Left cardiac atrium (tissue), 4 donors: ENCODE measurements at places on chromosomes 6 and 20. TPM values are rescaled to one million over a fixed set of nuclear protein-coding genes. Genes with fewer than 3 reads are reported as not detected.

GRCh38 chr20:35617397-35618262, 2.0 kb downstream of the SPAG4 start:
- peak; percentile 71 for DNase-seq

- no peak for DNase-seq
These were observed 64.0 kb upstream of the RNF146 start for GRCh38 chr6:127202676-127203075.

GRCh38 chr6:119148098-119148824, 69.8 kb upstream of the FAM184A start:
- DNase-seq: no peak

DNA sequence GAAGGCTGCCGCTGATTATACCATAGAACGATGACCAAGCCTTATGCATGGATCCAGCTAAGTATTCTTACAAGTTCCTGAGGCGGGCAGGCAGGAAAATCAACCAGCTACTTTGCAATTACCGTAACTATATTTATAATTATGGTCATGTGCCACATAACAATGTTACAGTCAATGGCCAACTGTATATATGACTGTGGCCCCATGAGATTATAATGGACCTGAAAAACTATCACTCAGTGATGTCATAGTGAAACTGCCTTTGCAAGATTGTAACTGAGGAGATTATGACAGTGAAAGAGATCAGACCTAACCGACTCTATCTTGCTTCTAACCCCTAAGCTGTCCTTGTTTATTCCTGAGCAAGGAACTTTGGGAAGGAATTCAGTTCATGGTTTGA, 33.1 kb upstream of the FAM135A start:
- no peak for DNase-seq

DNA sequence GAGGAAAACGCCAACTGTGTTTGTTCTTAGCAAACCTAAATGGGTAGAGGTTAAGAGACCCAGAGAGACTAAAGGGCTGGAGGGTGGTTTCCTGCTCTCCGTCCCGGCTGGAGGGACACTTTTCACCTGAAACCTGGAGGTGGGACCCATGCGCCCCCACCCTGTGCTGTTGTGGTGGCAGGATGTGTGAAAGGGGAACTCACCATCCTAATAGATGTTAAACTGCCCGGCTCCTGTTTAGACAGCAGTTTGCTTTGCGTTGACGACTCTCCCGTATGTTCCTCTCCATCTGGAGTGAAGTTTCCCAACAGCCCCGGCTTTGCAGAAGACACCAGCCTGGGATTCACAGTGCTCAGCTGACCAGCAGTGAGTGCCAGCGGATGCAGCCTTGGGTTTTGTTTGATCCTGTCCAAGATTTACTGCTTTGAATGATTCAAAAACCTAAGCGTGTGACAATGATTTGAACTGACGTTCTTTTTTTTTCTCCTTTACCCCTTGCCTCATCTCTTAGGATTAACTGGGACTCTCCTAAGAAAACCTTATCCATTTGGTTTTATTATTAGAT, 66.0 kb downstream of the CDH4 start:
- DNase-seq: no peak

GRCh38 chr20:13331536-13331935, 110.5 kb downstream of the ISM1 start:
- DNase-seq: no peak

GRCh38 chr20:9119776-9120175, 50.9 kb downstream of the PLCB4 start:
- DNase-seq: peak; percentile 48

DNA sequence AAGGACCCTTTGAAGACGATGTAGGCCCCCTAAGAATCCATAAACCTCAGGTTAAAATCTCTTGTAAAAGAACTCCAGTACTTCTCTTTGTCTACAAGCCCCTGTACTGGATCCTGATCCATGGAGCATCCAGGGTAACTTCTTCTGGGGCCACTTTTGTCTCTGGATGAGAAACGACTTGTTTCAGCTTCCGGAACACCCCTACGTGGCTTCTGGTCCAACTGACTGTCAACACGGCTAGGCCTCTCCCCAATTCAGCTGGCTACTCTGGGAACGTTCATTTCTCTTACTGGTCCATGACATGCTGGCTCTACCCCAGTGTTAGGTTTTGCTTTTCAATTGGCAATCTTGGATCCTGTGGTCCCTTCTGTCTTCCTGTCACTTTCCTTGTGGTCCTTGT, 198.0 kb downstream of the BACH2 start:
- DNase-seq: peak; percentile 38

- DNase-seq: no peak
These were observed 53.8 kb downstream of the NCOA6 start for GRCh38 chr20:34771680-34772081.

DNA sequence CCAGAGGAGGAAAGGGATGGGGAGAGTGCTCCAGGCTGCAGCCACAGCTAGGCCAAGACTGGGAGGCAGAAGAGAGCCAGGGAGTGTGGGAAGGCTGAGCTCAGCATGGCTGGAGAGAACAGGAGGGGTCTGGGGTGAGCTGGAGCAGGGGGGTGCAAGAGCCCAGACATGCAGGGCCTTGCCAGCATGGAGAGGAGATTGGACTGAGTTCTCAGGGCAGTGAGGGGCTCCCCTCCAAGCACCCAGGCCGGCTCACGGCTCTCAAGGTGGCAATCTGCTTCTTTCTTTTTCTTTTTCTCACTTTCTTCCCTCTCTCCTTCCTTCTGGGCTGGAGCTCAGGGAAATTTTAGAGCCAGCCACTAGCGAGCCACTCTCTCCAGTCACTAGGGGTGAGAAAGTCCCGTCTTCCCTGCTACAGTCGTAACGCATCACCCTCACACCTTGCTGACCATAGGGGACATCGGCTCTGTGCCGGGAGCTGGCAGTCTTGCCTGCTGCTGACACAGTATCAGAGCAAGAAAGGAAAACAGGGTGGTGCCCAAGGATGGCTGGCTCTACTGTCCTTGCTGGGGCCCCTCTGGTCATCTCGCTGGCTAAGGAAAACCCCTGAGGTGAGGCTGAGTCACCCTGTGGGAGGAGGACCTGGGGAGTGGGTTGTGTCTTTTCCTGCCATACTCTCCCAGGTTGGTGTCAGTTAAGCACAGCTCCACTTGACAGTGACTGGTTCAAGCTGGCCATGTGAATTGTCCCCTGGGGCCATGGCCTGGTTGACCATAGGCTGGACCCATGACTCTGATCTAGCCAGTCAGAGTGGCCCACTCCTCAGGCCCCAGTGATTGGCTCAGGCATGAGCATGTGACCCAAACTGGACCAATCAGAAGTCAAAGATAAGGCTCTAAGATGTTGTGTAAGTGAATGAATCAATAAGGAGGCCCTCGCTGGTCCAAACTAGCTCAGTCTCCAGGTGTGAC, 135.1 kb upstream of the PMEPA1 start:
- no peak for DNase-seq

GRCh38 chr6:33838983-33839382, 35.2 kb upstream of the MLN start:
- no peak for DNase-seq

DNA sequence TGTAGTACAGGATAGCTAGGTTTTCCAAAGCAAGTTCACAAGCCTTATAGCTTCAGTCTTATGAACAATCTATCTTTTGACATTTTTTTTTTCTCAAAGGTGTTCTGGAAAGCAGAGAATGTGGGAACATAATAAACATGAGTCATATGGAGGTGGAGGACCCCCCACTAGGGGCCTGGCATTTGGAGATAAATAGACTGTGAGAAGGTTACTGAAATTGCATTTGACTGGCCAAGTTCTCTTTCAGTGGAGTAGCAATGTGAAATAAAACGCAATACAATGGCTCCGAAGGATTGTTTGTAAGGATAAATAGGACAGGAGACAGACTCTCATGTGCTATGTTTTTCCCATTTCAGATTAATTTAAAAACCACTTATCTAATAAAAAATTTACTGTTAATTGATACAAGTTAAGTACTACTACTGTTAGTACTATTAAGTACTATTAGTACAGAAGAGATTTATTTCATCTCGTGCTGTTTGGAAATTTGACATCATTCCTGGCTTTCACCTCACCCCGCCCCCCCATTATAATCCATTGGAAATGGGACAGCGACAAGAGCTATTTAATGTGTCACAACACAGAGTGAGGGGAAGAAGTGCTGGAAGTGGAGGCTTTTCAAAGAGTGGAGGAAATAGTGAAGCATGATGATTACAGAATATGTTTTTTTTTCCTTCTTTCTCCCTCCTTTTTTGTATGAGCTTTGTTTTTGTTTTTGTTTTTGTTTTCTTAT, 122.6 kb upstream of the ID4 start:
- DNase-seq: no peak

GRCh38 chr20:39607141-39607540, 645.0 kb downstream of the DHX35 start:
- no peak for DNase-seq

DNA sequence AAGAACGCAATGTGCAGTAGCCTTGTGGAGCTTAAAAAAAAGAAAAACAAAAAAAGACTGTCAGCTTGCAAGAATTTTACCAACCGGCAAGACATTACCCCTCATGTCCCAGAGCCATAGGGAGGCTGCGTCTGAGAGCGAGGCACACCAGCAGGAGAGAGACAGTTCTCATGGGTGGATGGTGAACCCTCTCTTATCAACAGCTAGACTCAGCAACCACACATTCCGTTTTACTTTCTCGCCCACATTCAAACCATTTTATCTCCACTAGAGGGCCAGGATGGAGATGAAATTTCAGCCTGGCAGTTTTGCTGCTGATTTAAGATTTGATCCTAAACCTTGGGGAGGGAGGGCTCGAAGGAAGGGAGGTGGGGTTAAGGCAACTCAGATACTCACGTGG, 247.0 kb downstream of the ATXN1 start:
- no peak for DNase-seq

DNA sequence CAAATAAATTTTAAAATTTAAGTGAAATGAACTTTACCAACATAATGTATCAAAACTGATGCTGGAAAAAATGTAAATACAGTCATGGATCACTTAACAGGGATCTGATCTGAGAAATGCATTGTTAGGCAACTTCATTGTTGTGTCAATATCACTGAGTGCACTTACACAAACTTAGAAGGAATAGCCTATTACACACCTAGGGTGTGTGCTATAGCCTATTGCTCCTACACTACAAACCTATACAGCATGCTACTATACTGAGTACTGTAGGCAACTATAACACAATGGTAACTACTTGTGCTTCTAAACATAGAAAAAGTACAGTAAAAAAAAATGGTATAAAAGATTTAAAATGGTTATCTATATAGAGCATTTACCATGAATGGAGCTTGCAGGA, 104.5 kb downstream of the DCDC2 start:
- DNase-seq: no peak

GRCh38 chr6:126258150-126258549, 81.8 kb upstream of the CENPW start:
- no peak for DNase-seq

GRCh38 chr6:24126586-24127192, 674 bp downstream of the NRSN1 start:
- peak; percentile 24 for DNase-seq

DNA sequence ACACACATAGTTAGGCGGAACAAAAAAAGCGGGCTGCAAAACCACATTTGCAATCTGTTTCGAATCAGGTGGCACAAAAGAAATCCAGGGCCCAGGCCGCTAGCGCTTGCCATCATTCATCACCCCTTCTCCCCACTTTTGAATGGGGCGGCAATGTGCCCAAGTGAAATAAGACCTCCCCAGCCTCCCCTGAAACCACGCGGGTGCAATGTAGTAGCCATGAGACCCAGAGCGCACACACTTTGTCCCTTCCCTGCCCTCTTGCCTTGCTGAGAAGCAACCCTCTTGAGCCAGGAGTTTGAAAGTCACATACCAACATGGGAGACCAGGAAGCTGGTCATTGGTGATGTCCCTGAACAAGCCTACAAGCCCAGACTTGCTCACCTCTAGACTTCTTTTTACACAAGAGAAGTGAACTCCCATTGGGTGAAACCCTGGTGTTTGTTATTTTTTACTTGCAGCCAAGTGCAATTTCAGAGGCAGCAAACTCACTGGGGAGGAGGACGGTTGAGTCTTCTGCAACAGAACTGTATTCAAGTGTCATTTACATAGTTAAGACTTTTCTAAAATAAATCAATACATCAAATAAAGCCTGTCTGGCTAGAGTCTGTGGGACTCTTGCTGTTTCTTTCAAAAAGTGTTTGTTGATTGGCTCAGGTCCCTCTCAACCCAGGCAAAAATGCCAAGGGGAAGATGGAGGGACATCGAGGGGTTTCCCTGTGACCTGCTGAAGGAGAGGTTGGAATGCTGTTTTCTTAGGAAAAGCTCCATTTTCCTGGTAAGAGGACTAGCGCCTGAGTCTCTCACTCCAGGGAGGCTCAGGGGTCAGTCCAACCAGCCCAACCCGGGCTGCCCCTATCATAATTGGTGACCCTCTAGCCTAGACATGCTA, 138.1 kb upstream of the PTPN1 start:
- no peak for DNase-seq

GRCh38 chr6:143126574-143126941, 65.9 kb downstream of the AIG1 start:
- DNase-seq: no peak

SLC17A9 gene
- 2.1 TPM for total RNA-seq

LZTS3 gene
- total RNA-seq: 13.2 TPM

DDX43 gene
- total RNA-seq: 0.86 TPM

RALGAPB gene
- 27.2 TPM for total RNA-seq

BAK1 gene
- 17.6 TPM for total RNA-seq

HRH3 gene
- not detected for total RNA-seq

HNF4A gene
- not detected for total RNA-seq

CGAS gene
- total RNA-seq: 2.2 TPM

MTCH1 gene
- total RNA-seq: 178 TPM

TMEM14B gene
- 101 TPM for total RNA-seq

HLA-DPA1 gene
- total RNA-seq: 50.5 TPM
